ENCODE measurements at places on chromosomes 6 and 20. TPM values are rescaled to one million over a fixed set of nuclear protein-coding genes. Genes with fewer than 3 reads are reported as not detected.

LY6G6C gene
- polyA plus RNA-seq, result 1.1 TPM

BACH2 gene
- 11.4 TPM for polyA plus RNA-seq

TNXB gene
- polyA plus RNA-seq, result 4.7 TPM

CLIC5 gene
- 209 TPM for polyA plus RNA-seq

NKX2-2 gene
- not detected for polyA plus RNA-seq

SLC22A3 gene
- 6.4 TPM for polyA plus RNA-seq

PI3 gene
- polyA plus RNA-seq, result not detected

IL17A gene
- polyA plus RNA-seq, result not detected

TXNDC5 gene
- 88.4 TPM for polyA plus RNA-seq

PPP1R14C gene
- polyA plus RNA-seq, result 21.6 TPM

C6orf141 gene
- 2.0 TPM for polyA plus RNA-seq

SLC52A3 gene
- polyA plus RNA-seq, result 4.0 TPM

IMPG1 gene
- polyA plus RNA-seq, result 5.2 TPM

ARMC12 gene
- 1.8 TPM for polyA plus RNA-seq

SAMD3 gene
- polyA plus RNA-seq, result 1.1 TPM

RIN2 gene
- 38.1 TPM for polyA plus RNA-seq

CDH4 gene
- polyA plus RNA-seq, result 7.3 TPM

ZNF217 gene
- polyA plus RNA-seq, result 39.0 TPM

PKHD1 gene
- polyA plus RNA-seq, result 27.5 TPM

FAM50B gene
- 9.3 TPM for polyA plus RNA-seq

LHFPL5 gene
- polyA plus RNA-seq, result not detected

OLIG3 gene
- not detected for polyA plus RNA-seq

TNNC2 gene
- polyA plus RNA-seq, result 0.47 TPM

SIRPB1 gene
- 0.30 TPM for polyA plus RNA-seq

All from left kidney (tissue), 8 donors.